ENCODE measurements at places on chromosomes 13 and 19.

GRCh38 chr19:32464279-32464678, 58.7 kb downstream of the DPY19L3 start:
- no peak for DNase-seq

- no peak for DNase-seq
These were observed 396.9 kb downstream of the DLEU7 start for GRCh38 chr13:50446611-50447010.

GRCh38 chr13:101474419-101474957, 22.0 kb downstream of the ITGBL1 start:
- no peak for DNase-seq

- DNase-seq = no peak
These were observed 1519.0 kb upstream of the MIR17HG start for GRCh38 chr13:89828506-89828905.

DNA sequence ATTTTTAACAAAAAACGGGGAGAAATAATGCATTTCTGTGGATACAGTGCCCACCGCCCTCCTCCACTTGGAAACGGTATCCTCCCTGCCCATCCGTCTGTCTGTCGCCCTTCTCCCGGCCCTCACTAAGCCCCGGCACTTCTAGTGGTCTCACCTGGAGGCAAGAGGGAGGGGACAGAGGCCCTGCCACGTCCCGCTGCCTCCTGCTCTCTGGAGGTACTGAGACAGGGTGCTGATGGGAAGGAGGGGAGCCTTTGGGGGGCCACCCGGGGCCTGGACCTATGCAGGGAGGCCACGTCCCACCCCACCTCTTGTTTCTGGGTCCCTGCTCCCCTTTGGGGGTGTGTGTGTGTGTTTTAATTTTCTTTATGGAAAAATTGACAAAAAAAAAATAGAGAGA, 3.0 kb upstream of the HAMP start:
- DNase-seq = no peak

DNA sequence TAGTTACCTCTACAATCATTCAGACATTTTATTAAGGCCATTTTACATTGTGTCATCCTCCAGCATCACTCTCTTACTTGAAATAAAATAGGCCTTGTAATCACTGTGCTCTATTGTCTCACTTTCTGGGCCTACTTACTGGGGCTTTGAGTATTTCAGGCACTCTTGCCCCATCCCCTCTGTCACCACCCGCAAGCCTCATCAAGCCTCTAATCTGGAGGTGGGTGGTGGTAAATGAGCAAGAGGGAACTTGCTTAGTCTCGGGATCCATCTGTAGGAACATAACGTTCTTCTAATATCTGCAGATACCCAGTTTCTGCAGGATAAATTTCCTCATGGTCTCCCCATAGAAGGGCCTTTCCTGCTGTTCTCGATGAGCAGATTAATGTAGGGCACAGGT, 19.4 kb upstream of the GPR18 start:
- peak; percentile 88 for DNase-seq

- no peak for DNase-seq
These were observed 11.9 kb downstream of the CC2D1A start for GRCh38 chr19:13917888-13918406.

DNA sequence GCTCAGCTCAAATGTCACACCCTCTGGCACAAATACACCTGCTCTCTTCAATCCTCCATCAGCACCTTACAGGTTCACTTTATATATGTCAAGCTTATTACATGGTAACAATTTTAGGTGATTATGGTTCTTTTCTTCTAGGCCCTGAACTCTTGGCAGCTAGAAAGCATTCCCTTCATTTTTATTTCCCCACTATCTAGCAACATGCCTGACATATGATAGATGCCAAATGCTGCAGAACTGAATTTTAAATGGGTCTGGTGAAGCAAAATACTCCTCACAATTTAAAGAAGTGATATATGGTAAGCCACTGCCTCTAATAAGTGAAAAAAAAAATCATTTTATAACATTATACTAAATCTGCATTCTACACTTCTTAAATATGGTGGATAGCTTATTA, 95.2 kb downstream of the USP12 start:
- DNase-seq = no peak

- DNase-seq = no peak
These were observed 1244.2 kb downstream of the DIAPH3 start for GRCh38 chr13:58919551-58919950.

DNA sequence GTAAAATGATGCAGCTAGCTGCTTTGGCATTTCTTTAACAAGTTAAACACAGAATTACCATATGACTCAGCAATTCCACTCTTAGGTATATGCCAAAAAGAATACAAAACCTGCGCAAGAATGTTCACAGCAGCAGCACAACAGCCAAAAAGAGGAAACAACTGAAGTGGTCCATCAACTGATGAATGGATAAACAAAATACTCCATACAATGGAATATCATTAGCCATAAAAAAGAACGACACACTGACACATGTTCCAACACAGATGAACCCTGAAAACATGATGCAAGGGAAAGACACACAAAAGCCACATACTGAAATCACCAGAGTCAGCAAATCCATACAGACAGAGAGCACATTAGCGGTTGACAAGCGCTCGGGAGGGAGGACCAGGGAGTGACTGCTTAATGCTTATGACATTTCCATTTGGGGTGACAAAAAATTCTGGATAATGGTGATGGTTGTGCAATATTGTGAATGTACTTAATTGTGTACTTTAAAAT, 3.0 kb downstream of the PCID2 start:
- no peak for DNase-seq

GRCh38 chr19:7516333-7516732, 430 bp downstream of the ZNF358 start:
- no peak for DNase-seq

- no peak for DNase-seq
These were observed 1636.1 kb downstream of the SLITRK5 start for GRCh38 chr13:89307278-89307677.
